ENCODE measurements at places on chromosomes 1 and 21.

DNA sequence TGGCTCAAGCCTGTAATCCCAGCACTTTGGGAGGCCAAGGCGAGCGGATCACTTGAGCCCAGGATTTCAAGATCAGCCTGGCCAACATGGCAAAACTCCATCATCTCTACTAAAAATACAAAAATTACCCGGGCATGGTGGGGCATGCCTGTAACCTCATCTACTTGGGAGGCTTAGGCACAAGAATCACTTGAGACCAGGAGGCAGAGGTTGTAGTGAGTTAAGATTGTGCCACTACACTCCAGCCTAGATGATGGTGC is 12.0 kb downstream of the PALMD start:
- no peak for DNase-seq

DNA sequence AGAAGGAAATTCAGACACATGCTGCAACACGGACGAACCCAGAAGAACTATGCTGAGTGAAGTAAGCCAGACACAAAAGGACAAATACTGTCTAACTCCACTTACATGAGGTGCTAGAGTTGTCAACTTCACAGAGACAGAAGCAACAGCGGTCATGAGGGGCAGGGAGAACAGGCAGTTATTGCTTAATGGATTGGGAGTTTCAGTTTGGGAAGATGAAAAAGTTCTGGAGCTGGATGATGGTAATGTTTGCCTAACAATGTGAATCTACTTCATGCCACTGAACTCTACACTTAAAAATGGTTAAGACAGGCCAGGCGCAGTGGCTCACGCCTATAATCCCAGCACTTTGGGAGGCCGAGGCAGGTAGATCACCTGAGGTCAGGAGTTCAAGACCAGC is 12.1 kb downstream of the PARP1 start:
- DNase-seq = no peak

DNA sequence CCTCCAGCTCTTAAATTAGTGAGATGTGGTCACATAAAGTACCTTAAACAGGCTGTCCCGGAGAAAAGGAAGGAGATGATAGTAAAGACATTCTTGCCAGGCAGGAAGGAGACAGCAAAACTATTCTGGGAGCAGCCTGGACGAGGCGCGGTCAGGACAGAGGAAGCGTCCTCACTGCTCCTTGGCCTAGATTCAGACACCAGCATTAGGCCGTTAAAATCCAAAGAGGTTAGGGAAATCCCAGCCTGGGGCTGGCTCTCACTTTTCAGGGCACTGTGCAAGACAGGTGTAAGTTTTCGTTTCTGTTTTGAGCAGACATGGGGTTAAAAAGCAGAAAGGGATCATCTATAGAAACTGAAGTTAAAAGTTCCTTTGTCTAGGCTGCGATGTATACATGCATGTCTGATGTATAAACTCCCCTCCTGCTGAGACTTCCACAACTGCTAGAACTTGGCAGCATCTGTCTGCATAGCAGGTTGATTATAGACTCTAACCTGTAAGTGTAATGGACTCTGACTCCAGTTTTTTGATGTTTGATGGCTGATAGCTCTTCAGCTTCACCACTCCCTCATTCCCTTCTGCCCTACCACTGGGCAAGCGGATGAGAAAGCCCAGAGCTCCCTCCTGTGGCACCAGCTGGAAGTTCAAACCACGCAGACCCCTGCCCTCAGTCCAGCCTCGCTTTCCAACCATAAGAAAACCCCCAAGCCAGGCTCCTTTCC is 21.5 kb downstream of the STPG1 start:
- DNase-seq = peak; percentile 63

DNA sequence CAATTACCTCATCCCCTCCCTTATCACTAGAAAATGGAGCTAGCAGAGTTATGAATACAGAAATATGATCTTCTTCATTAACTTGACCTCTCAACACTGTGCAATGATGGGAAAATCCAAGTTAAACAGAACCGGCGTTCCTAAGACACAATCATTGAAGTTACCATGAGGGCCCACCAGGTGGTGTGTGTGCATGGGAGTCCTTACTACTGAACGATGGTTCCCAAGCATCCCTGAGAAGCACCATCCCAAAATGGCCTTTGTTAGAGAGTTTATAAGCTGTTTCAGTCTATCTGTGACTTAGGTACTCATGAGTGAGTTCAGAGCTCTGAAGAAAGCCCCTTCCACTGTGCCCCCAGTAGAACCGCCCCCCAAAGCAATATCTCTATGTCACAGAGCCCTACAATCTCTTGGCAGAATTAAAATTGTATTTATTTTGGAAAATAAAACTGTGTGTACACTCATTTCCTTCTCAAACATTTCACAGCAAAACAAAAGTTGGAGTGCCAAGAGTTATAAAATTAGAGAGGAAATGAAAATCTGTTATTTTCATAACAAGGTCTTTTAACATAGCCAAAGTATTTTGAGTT is 56.8 kb downstream of the PLD5 start:
- DNase-seq = peak; percentile 53

- no peak for DNase-seq
Observed at GRCh38 chr1:5348732-5349465, 643.3 kb downstream of the NPHP4 start.

- DNase-seq = no peak
Observed at GRCh38 chr1:30089024-30089430, 634.4 kb downstream of the MATN1 start.

- no peak for DNase-seq
Observed at GRCh38 chr1:63663873-63664272, 70.7 kb downstream of the PGM1 start.

DNA sequence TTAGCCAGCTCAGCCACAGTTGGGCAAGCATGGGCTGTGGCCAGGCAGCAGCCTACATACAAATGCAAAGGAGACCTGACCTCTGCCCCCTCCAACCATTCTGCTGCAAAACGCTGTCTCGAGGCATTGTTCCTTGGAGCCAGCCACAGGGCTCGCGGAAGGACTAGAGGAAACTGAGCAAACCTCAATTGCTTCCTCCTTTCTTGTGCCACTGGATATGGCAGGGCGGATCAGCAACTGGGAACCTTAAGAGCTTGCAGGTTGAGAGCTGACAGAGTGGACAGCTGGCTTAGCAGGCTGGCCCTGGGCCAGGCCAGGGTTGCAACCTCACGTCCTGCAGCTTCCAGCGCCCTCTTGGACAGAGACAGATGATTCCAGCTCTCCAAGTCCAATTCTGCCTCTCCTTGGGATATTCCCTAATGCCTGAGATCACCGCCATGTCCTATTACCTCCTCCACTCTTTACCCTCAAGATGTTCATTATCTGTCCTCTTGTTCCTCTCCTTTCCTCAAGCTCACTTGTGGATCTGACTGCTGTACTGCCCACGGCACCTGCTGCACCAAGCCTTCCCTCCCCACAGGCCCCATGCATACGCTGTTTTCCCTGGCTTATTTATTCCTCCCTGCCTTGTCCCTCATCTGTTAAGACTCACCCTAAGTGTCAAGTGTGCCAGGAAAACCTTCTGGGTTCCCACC is 67.5 kb downstream of the SDC3 start:
- no peak for DNase-seq

DNA sequence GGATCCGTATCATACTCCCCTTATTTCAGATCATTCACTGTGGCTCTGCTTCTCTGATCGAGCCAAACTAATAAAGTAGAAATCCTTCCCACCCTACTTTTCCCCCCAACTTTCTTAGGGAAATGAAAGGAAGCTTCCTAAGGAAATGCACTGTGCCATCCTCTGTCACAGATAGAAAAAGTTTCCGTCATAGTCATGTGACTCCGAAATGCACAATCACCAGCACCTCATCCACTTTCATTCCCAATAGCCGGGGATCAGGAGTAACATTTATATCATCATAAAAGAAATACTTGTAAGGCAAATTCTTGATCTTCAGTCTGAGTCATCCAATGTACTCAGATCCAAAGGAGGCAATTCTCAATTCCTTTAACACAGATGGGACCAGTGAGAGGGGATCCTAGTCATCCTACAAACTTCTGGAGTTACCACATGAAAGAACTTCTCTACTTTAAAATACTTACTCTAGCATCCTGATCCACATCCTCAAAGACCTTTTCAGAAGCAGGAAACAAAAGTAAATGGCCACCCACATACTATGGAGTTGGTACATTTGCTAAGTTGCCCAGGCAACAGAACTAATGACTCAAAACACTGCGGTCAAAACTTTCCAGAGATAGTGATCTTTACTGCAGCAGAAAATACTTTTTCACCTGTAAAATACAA is 97.8 kb upstream of the ZC3H11B start:
- DNase-seq = peak; percentile 62

- no peak for DNase-seq
Observed at GRCh38 chr21:15430023-15430422, 299.8 kb upstream of the USP25 start.

DNA sequence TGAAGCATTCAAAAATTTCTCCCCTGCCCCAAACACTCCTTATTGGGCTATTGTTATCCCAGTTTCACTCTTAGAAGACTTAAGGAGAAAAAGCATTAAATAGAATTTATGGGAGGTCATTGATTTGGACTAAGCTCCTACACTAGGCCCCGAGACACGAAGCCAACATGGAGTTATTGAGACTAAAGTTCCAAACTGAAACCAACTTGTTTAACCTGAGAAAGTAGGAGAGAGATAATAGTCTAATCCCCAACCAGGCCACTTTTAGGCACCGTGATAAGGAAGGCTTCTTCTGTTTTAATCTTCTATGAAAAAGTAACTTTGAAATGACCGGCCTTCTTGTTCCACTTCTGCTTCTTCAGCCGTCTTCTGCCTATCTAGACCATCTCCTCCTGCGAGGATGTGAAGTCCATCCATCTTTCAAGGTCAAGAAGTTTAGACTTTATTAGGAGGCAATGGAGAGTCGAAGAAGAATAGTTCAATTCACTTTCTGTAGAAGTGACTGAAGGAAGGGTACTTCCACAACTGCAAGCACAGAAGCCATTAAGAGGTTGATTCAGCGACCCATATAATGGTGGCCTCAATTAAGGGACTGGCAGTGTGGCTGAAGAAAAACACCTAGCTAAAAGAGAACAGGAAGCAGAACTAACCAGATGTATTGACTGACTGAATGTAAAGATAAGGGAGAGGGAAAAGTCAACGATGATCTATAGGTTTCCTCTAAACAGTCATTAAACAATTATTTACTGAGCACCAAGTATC is 428.8 kb downstream of the SMYD3 start:
- DNase-seq = no peak

DNA sequence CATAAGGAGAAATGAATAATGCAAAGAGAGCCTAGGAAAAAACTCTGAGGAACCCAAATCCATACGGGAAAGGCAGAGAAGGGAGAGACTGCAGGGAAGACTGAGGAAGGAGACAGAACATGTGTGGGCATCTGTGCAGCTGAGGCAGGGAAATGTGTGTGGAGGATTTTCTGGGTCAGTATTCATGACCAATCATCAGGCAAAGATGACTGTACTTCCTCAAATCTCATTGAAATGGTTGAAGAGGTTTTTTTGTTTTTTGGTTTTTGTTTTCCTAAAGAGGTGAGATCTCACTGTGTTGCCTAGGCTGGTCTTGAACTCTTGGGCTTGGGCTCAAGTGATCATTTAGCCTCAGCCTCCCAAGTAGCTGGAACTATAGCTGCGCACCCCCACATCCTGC is 15.7 kb downstream of the DIP2A start:
- no peak for DNase-seq

- no peak for DNase-seq
Observed at GRCh38 chr1:190551638-190552037, 74.0 kb upstream of the BRINP3 start.

GRCh38 chr1:219298571-219299148 is 125.0 kb downstream of the LYPLAL1 start:
- peak; percentile 59 for DNase-seq

GRCh38 chr1:196063952-196064351 is 544.3 kb downstream of the KCNT2 start:
- peak; percentile 56 for DNase-seq

DNA sequence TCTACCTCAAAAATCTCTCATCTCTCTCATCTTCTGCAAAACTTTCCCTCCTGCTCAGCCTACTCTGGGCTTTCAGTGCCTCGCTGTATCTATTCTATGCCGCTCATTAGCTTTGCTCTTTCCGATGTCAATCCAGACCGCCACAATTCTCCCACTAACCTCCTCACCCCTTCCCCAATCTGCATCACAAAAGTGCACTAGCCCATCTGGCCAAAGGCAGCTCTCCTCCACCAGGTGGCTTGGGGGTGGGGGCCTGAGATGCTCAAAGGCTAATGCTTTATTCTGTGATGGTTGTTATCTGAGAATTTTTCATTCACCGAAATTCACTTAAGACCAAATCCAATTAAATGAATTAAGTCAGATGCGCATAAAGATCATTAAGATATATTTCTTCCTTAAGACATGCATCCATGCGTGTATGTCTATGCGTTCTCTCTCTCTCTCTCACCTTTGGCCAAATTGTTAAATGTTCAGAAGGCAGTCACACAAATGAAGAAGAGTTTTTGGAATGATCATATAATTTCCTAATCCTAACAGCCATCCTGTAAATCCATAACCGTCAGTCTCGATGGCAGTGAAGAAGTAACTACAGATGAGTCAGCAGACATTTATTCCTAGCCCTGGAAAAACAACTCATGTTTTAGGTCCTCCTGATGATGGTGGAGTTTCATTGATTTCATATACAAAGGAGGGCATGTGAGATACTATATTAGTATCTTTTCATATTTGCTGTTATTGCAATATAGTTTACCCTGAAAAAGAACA is 111.3 kb downstream of the C1orf21 start:
- DNase-seq = no peak

GRCh38 chr1:42259059-42259738 is 75.8 kb downstream of the FOXJ3 start:
- peak; percentile 18 for DNase-seq

DNA sequence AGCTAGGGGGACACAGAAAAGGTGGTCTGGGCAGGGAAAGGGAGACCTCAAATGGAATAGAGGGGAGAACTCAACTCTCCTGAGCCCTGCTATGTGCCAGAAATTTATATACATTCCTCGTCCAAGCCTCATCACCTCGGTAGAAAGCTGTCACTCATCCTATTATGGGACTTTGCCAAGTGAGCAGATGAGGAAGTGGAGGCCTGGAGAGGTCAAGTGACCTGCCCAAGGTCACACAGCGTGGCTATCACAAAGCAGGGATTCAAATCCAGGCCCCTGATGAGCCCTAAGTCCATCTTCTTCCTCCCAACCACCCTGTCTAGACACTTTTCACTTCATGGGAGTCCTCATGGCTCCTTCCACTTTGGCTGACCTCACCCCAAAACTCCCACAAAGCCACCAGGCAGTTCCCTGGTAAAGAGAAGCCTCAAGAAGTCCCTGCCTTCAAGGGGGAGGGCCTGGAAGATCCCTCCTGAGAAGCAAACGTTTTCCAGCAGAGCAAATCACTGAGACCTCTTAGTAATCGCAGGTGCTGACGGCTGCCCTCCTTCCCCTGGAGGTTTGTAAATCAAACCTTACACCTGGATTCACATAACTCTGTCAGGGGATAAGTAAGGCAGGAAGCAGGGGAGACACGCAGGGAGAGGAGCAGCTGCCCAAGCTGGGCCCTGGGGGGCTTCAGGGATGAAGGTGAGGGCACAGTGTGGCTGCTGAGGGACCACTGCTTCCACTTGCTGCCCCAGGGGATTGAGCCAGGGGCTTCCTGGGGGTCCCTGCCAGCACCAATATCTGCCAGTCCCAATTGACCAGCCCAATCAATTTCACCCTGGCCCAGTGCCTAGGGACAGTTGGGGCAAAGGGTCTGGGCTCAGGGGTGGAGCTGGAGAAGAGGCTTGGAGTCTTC is 351.2 kb downstream of the MATN1 start:
- DNase-seq = no peak

- DNase-seq = no peak
Observed at GRCh38 chr1:155960081-155960745, 18.1 kb downstream of the ARHGEF2 start.
